Psoas muscle (tissue), 8 donors: ENCODE measurements at places on chromosomes 16 and 17.

GRCh38 chr17:68035131-68035522 is 408 bp upstream of the KPNA2 start:
- peak; percentile 95 for DNase-seq

DNA sequence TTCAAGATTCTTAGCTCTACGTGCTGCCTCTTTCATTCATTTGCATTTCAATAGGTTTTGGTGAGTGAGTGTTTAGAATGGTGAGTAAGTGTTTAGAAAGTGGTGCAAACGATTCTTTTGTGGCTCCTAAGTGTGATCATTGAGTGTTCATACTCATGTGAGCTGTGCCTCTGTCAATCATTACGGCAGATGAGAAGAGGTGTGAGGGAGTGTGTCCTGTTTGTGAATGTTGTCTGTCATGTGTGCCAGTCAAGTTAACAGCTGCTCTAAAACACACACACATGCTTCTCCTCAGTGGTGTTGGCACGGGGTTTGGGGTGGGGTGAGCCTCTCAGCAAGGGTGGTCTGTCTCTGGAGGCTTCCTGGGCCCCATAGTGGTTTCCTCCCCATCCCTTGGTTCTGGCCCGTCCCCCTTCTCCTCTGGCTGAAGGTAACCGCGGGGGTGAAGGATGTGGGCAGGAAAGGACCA is 11.4 kb downstream of the MYL4 start:
- no peak for DNase-seq

- no peak for DNase-seq
Observed at GRCh38 chr16:56737539-56737938, 7.6 kb downstream of the NUP93 start.

GRCh38 chr17:412211-413015 is 59.8 kb upstream of the RPH3AL start:
- DNase-seq: no peak
